ENCODE measurements at places on chromosomes 4 and X.

- DNase-seq: no peak
Observed at GRCh38 chrX:122046815-122047214, 999.4 kb downstream of the GLUD2 start.

GRCh38 chrX:104749951-104750610 lies 184.1 kb downstream of the IL1RAPL2 start:
- DNase-seq: no peak

GRCh38 chr4:178173771-178174170 lies 731.5 kb upstream of the AGA start:
- no peak for DNase-seq

- DNase-seq: peak; percentile 1
Observed at GRCh38 chrX:119728487-119728886, 29.9 kb upstream of the SOWAHD start.

GRCh38 chrX:139820358-139820984 lies 112.4 kb downstream of the ATP11C start:
- no peak for DNase-seq
